ENCODE measurements at places on chromosomes 11 and 22.
A peak's percentile ranks its signal among the peaks of the same experiment; 100 is the strongest.

- no peak for DNase-seq
Observed at GRCh38 chr11:76148231-76148630, 58.1 kb downstream of the WNT11 start.

DNA sequence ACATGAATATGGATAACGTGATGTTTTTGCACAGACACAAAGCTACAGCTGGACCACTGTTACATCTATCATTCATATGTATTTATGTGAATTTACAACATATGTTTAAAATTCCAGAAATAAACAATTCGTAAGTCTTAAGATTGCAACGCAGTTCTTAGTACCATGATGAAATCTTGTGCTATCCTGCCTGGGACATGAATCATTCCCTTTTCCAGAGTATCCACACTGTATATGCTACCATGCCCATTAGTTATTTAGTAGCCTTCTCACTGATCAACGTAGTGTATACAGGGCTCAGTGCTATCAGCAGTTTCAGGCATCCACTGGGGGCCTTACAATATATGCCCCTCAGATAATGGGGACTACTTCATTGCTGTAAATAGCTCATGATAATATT is 4.3 kb downstream of the ATL3 start:
- DNase-seq = no peak

DNA sequence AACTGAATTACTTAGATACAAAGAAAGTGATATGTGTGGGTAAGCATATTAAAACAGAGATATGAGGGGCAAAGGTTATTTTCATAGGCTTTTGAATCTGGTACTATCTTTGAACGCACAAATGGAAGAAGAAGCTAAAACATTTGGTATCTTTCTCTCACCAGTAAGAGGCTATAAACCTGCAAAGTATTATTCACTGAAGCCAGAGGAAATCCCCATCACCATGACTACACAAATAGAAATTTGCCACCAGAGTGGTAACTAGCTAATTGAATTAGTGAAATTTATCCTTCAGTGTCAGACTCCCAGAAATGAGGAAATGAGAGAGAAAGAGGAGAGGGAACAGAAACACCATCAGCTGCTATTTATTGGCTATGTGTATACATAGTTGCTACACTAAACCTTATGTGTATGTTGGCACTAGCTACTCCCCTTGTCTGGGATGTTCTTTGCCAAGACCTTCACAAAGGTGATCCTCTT is 503.4 kb downstream of the DLG2 start:
- no peak for DNase-seq

DNA sequence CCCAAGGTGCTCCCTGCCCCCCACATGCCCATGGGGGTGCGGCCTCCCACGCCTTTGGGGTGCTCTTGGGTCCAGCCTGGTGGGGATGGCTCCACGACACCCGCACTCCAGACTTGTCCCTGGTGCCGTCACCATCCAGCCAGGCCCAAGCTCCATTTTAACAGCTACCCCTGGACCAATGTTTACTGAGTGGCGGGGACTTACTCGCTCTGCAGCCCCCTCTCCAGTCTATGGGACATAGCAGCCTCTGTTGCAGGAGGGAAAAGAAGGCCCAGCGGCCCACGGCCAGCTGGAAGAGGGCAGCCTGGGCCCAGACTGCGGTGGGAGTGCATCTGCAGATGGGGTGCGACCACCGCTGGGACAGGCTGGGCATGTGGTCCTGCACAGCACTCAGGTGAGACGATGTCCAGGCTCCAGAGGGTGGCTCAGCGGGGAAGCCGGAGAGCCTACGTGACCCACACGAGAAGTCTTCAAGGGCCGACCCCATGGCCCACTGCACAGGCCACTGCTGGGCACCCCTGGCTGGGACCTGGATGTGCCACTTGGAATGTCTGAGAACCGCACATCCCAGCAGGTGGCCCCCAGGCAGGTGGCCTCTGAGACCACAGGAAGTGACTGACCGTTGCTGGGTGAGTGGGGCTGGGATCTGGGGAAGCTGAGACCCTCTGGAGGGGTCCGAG is 18.1 kb downstream of the IL17REL start:
- DNase-seq = peak; percentile 2

DNA sequence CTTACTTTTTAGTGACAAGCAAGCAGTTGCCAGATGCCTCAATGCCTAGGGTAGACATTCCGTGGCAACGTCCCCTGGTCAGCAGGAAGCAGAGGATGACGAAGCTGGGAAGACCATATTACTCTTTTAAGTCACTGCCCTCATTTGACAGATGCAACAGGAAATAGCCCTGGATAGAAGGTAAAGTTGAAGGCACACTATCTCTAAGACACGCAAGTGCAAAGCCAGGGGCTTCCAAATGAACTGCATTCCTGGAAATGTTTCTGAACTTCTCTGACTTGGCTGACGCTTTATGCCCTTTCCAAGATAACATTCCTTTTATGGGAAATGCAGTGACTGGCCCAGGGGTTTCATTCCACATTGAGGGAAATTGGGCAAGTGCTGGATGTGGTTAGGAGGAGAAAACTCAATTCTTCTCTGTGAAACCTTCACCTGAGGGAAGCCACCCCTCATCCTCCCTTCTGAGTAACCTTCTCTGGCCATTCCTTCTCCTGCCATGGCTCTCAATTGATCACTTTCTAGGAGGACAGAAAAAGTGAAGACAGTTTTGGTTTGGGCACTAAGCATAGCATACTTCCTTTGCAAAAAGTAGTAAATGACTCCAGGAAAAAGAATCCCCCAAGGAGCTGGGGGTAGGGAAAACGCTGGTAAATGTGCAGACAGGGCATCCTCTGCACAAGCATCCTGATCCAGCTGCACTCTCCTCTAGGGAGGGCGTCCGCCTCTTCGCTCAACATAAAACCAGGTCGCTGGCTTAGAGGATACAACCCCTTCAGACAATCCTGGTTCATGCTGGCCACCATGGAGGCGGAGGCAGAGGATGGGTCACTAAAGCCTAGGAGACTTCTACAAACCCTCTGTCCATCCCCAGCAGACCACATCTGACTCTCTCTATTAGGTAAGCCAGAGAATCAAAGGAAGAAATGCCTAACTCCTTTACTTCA is 14.5 kb downstream of the PCSK7 start:
- DNase-seq = no peak

DNA sequence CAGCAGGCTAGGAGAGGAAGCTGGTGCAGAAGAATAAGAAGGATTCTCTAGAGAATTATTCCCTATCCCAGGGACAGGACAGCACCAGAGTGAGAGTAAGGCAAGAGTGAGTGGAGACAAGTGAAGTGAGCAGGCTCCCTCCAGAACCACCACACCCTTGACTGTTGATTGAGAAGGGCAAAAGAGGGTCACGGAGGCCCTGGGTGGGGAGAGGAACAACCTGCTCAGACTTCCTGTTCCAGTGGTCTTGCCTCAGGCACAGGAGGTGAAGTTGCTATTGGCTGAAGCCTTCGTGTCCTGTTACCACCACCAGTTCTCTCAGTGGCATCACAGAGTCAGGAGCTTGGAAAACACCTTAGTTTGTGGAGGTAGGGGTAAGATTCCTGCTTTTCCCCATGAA is 51.7 kb upstream of the CCDC89 start:
- no peak for DNase-seq

DNA sequence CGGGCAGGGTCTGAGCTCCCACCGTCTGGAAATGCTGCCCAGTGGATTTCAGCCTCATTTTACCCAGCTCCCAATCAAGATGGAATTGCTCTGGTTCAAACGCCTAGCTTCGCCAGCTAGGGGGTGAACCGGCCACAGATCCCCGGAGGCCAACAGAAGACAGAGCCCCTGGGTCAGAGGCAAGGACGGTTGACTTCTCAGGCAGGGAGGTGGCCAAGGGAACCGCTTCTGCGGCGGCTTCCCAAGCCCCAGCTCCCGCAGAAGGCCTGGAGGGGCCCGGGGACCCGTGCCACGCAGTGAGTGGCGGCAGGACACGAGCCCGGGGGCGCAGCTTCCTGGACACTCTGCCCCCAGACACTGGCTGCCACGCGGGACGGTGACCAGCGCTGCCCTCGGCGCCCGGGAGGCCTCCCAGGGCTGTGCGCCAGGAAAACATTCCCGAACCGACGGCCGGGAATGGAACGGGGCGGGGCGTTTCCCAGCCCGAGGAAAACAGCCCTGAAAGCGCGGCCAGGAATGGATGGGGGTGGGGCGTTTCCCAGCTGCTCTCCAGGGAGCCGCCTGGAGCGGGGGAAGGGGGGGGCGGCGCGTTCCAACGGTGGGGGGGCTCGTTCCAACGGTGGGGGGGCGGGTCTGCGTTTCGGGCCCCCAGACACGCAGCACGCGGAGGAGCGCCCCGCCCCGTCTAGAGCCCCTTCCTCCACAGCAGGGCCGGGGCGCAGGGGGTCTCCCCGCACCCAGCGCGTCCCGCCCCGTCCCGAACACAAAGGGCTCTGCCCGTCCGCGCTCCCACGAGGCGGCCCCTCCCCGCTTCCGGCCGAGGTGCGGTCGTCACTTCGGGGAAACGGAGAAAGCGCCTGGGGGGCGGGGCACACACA is 13.5 kb upstream of the B4GALNT4 start:
- DNase-seq = peak; percentile 88

DNA sequence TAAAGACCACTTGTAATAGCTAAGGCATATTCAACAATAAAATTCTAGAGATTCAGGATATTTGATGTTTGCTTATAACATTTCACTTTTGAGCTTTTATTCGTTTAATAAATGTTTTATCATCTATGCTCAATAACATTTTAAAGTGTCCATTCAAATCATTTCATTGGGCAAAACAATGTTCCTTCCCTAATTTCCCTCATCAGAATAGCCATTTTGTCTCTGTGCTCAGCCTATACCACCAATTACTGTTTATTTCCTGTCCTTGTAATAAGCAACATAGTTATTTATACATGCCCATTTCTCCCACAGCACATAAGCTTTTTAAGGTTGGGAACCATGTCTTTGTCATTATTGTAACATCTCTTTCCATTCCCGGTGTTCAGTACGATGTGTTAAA is 1.3 kb upstream of the SC5D start:
- DNase-seq = no peak
